Stimulated activated CD4-positive, alpha-beta T cell treated with anti-CD3 and anti-CD28 coated beads, TNF-alpha, amount 100 ng/mL, for 48 hours (primary cell): ENCODE measurements at places on chromosomes 4 and X.

DNA sequence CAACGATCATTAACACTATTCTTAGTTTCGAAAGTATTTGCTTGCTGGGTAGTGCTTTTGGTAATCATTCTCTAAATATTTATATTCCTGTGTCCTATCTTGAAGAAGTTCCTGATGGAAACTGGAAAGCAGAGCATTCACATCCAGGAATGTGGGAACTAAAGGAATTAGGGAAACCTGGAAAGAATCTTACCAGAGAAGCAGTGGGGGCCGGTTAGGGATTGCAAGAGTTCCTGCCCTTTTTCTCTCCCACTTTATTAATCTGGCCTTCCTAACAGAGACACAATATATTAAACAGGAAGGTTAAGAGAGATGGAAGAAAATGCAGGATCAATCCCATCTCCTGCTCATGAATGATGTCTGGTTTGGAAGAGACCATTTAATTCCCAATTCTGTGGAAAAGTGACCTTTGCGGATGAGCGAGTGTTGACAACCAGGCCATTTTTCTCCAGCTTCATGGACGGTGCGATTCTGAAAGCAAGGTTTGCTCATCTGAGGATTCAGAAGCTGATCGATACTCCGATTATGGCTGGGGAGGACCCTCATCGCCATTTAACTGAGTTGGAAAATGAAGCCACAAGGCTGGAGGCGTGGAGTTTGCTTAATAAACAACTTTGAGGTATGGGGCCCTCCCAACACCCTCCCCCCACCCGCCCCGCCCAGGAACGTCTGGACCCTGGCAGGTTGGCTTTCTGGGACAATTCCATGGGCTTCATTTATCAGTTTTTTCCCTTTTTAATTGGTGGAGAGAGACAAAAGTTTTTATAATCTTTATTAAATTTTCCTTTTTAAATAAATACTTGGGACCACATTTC, 52.3 kb downstream of the C4orf51 start:
- DNase-seq, result no peak

GRCh38 chrX:70039758-70040157, 10.0 kb downstream of the AWAT2 start:
- no peak for DNase-seq

- no peak for DNase-seq
These were observed 77.2 kb downstream of the JAKMIP1 start for GRCh38 chr4:6123116-6123515.

- no peak for DNase-seq
These were observed 7.5 kb downstream of the CD99 start for GRCh38 chrX:2698604-2699003.

- DNase-seq, result no peak
These were observed 38.0 kb downstream of the PCGF3 start for GRCh38 chr4:743463-744211.

GRCh38 chr4:52588097-52588496, 71.0 kb downstream of the USP46 start:
- DNase-seq, result no peak

DNA sequence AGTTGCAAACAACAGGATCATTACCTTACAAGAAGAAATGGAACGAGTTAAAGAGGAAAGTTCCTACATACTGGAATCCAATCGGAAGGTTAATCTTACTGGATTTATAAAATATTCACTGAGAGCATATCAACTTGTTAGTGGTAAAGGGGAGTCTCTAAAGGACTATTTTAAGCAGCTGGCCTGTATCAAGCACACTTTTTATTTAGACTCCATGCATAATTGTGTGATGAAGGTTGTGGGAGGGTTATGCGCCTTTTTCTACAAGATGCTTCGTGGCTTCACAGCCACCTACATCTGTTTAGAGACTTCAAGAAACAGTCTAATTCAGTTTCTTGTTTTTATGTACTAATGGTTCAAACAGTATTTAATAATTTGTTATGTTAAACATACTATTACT, 56.6 kb downstream of the GRSF1 start:
- no peak for DNase-seq

GRCh38 chrX:103101299-103102042, 8.5 kb upstream of the NXF3 start:
- DNase-seq, result no peak

DNA sequence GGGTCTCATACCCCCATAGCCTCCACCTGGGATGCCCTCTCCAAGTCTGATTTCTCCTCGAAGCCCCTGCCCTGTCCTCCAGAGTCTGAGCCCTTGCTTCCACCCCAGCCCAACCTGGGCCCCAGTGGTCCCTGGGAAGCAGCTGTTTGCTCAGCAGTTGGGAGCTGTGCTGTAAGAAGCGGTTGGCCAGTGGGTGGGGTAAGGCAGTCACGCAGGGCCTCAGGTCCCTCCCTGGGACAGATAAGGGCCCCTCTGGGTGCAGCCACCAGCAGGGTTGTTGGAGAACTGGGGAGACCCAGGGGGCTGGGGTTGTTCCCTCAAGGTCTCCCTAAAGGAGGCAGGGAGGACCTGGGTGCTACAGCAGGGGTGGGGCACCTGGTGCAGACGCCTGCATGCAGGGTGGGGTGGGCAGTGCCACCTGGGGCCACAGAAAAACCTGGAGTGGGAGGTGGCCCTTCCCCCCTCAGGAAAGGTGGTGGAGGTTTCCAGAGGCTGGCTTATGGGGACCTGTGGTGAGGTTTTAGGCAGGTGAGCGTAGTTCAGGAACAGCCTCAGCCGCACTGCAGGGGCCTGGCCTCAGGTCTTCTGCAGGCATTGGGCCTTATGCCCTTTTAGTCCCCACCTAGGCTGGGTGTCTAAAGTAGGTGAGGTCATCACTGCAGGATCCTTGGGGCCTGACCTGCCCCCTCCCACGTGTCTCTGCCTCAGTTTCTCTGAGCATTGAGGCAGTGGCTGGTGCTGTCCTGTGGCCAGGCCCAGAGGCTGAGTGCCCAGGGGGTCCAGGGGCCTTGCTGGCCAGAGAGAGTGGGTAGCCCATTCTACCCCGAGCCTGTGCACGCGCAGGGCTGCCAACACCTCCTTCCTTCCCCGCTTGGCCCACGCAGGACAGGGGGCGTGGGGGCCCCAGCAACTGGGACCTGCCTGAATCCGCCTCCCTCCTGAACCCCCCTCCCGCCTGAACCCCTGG, 3.1 kb upstream of the SLC26A1 start:
- DNase-seq, result no peak

GRCh38 chr4:68272860-68273259, 27.4 kb upstream of the TMPRSS11B start:
- no peak for DNase-seq

GRCh38 chrX:43423876-43424275, 232.2 kb upstream of the MAOA start:
- DNase-seq, result no peak

GRCh38 chr4:41693629-41694028, 54.9 kb downstream of the PHOX2B start:
- no peak for DNase-seq

GRCh38 chrX:3307881-3308280, 38.6 kb downstream of the MXRA5 start:
- DNase-seq, result no peak

GRCh38 chrX:85140964-85141363, 102.6 kb downstream of the SATL1 start:
- no peak for DNase-seq

DNA sequence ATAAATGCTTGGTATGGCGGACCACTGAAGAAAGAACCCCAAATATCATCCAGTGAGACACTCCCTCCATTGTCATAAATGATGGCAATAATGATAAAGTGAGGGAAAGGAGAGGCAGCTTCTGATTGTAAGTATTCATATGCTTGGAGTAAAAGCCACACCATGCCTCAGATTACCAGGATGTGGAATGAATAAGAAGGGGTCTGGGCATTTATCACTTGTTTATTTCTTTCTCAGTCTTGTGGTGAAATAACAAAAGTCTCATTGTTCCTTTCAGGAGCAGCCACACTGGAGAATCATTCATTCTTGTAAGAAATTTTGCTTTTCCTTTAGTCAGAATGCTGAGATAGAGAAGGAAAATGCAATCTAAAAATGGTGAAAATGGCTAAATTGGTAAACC, 21.7 kb downstream of the F8 start:
- DNase-seq, result no peak

GRCh38 chrX:79270401-79270800, 96.7 kb downstream of the ITM2A start:
- peak; percentile 58 for DNase-seq

DNA sequence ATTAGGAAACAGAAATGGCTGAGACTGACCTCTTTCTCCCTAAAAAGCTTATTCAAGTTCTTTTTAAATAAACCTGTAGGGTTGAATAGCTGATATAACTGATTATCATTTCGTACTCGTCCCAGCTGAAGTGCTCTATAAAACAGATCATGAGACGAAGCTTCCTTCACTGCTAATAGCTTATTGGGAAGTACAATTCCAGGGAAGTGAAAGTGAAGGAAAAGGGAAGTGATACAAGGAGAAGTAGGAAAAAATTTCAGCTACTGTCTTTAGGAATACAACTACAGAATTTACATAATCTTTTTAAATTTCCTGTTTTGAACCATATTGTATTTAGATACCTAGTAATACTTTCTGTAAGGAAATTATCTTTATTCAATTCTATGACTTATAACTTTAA, 103.0 kb downstream of the SNCA start:
- DNase-seq, result no peak

DNA sequence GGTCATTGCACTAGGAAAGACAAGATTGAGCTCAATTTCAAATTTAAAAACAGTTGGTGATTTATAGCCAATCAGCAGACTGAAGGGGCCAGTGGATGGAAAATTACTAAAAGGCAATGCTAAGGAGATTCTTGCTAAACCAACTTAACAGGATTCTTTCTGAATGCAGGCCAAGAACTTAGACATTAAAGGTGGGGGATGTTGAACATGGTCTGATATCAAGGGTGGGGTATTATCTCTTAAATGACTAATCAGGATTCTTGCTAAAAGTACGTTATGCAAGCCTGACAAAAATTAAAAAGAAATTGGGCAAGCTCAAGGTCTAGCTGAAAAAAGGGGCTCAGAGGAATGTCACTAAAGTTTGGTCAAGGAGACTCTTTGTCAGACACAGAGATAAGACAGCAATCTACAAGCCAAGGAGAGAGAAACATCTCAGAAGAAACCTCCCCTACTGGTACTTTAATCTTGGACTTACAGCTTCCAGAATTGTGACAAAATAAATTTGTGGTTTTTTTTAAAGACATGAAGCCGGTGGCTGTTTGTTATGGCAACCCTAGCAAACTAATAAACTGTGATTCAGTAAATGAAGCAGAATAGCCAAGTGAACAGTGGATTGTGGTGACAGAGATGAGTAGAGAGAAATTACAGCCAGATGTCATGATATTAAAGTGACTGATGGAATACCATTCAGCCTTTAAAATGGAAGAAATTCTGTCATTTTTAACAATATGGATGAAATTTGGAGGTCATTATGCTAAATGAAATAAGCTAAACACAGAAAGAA, 120.3 kb upstream of the KLHL4 start:
- no peak for DNase-seq

GRCh38 chr4:183096276-183096965, 2.6 kb upstream of the WWC2 start:
- no peak for DNase-seq

DNA sequence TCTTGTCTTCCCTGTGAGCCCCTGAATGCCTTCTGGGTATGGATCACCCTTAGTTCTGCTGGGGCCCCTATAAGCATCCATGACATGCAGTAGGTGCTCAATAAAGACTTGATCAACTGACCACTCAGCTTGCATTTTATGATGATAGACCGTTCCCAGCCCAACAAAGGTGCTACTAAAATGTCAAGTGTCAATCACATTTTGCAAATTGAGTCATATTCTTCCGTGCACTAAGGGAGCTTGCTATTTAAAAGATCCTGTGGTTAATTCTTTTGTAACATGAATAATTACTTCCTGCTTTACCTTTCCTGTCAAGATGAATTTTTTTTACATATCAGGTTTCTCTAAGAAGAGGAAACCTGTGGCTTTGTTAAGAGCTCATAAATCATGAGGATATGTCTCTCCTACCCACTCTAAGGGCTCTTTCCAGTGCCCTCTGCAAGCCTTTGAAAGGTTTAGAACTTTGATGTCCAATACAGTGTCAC, 47.6 kb downstream of the SH3KBP1 start:
- DNase-seq, result no peak

DNA sequence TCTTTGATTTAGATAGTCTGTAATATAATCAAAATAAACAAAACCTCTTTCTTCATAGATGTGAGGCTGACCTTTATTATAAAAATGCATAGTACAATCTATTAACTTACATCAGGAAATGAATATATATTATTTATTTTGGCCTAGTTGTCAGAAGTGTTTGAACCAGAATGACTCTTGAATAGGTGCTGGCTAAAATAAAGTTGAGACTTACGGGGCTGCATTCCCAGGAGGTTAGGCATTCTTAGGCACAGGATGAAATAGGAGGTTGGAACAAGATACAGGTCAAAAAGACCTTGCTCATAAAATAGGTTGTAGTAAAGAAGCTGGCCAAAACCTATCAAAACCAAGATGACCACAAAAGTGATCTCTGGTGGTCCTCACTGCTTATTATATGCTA, 1193.3 kb upstream of the IGFBP7 start:
- DNase-seq, result no peak

DNA sequence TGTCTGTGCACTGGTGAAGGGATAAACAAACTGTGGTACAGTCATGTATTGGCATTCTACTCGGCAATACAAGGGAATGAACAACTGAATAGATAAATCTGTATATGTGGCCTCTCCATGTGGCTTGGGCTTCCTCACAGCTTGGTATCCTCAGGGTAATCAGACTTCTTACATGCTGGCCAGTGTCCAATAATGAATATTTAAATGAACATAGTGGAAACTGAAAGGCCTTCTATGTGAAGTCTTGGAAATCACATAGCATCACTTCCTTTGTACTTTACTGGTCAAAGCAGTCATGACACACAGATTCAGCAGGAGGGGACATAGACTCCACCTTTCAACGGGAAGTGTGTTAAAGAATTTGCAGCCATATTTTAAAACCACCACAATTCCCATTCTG, 33.4 kb upstream of the GPR101 start:
- DNase-seq, result no peak

GRCh38 chr4:70992391-70992881, 1.0 kb upstream of the DCK start:
- DNase-seq, result no peak

DNA sequence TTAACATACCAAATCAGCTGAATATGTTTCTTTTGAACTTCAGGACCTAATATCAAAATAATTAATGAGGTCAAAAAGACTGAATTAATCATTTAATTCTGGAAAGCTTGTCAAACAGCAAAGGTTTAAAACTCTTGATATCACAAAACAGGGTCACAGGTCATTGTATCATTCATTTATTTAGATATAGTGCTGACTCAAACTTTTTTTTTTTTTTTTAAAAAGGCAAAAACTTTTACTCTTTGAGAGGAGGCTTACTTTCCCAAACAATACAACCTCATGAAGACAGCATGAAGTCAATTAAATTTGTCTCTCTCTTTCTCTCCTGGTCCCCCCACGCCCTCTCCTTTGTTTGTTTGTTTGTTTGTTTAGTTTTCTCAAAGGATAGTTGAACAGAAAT, 15.6 kb upstream of the GPR78 start:
- DNase-seq, result no peak
